ENCODE measurements at places on chromosomes 16 and 17.
A peak's percentile ranks its signal among the peaks of the same experiment; 100 is the strongest.

GRCh38 chr17:76122431-76123190, 18.4 kb downstream of the FOXJ1 start:
- no peak for DNase-seq

DNA sequence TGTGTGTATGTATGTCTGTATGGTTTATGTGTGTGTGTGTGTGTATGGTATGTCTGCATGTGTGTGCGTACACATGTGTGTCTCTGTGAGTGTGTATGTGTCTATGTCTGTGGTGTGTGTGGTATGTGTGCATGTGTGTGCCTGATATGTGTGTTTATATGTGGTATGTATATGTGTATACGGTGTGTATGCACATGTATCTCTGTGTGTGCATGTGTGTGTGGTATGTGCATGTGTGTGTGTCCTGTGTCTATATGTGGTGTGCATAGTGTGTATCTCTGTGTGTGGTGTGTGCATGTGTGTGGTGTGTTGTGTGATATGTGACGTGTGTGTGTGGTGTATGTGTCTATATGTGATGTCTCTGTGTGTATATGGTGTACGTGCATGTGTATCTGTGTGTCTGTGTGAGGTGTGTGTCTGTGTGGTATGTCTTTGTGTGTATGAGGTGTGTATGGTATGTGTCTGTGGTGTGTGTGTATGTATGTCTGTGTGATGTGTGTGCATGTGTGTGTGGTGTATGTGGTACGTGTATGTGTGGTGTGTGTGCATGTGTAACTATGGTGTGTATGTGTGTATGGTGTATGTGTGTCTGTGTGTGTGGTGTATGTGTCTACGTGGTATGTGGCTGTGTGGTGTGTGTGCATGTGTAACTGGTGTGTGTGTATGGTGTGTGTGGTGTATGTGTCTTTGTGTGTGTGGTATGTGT, 164.3 kb upstream of the PLCG2 start:
- DNase-seq: no peak

DNA sequence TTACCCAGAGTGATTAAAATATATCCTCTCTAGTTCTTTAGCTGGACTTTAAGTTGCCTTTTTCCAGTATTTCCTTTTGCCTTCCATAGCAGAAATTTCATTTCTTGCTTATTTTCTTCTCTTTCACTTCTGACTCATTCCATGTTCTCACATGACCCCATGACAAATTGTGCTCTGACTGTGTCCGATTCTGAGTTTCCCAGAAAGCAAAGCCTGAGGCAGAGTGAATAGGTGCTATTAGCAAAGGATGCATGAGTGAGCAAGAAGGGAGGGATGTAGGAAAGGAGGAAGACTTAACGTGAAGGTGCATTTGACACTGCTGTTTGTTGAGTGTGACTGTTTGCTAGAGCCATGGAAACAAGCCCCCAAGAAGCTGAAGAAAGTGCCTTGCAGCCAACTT, 82.6 kb upstream of the CNTNAP4 start:
- no peak for DNase-seq

GRCh38 chr16:65202461-65202860, 80.6 kb upstream of the CDH11 start:
- DNase-seq: no peak

- no peak for DNase-seq
Measured at GRCh38 chr16:10870808-10871156, 6.2 kb upstream of the CIITA start.

GRCh38 chr17:17763136-17763535, 73.7 kb downstream of the SREBF1 start:
- DNase-seq: no peak

DNA sequence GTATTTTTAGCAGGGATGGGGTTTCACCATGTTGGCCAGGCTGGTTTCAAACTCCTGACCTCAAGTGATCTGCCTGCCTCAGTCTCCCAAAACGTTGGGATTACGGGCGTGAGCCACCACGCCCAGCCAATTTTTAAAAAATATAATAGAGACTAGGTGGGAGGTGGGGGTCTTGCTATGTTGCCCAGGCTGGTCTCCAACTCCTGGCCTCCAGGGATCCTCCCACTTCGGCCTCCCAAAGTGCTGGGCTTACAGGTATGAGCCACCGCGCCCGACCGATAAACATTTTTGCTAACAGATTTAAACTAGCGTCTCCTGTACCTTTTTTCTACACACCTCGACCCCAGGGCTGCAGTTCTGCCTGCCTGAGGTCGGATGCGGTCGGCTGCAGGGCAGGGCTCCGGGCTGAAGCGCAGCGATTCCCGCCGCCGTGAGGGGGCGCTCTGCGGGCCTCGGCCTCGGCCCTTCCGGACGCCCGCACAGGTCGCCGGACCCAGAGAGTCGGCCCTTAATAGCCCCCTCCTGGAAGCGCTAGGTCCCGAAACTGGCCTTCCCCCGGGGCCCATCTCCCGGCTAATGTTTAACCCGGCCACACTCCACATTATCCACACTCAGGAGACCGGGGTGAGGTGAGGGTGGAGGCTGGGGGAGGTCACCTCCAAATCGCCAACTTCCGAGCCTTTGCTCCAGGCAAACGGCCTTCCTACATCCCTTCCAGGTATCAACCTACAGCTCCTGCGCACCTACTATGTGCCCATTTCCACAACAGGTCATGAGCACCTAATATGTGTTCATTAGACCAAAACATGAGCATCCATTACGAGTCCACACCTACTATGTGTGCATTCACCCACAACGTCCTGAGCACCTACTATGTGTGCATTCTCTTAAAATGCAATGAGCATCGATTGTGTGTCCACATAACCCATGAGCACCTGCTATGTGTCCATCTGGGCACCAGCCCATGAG, 2.0 kb upstream of the GLIS2 start:
- no peak for DNase-seq

DNA sequence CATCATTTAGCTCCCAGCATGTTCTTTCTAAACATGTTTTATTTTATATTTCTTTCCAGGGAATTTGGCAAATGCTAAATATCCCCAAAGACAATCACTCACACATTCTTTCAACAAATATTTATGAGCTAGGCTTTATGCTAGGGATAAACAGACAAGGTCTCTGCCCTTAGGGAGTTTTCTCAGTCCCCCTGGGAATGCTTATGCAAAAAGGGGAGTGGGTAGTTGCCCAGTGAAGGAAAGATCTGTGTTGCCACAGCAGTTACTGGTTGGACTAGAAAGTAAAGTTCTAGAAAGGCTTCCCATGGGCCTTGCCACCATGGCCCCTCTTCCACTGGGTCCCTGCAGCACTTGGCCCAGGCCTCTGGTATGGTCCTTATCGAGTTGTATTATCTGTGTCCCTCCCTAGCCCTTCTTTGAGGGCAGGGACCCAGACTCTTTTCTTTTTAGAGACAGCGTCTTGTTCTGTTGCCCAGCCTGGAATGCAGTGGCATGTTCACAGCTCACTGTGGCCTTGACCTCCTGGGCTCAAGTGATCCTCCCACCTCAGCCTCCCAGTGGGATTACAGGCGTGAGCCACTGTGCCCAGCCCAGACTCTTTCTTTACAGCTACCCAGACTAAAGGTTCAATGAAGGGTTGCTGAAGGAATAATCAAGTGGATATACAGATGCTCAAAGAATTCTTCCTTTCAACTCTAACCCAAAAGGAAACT, 78.0 kb downstream of the YPEL2 start:
- DNase-seq: no peak

DNA sequence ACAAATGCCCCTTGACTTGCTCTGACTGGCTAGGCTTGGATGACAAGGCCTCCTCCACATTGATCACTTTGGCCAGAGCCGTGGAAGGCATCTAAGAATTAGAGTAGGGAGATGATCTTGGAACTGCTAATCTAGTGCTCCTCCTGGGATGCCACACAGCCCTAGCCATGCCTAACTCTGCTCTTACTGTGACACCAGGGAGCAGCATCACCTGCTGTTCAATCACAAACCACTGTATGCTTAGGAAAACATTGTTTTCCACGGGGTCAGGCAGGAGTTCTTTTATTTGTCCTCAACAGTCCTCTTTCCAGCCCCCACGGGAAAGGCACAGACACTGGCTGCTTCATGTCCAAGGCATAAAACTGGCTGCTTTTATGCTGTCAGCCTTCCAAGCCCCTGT, 46.3 kb downstream of the C16orf78 start:
- no peak for DNase-seq

DNA sequence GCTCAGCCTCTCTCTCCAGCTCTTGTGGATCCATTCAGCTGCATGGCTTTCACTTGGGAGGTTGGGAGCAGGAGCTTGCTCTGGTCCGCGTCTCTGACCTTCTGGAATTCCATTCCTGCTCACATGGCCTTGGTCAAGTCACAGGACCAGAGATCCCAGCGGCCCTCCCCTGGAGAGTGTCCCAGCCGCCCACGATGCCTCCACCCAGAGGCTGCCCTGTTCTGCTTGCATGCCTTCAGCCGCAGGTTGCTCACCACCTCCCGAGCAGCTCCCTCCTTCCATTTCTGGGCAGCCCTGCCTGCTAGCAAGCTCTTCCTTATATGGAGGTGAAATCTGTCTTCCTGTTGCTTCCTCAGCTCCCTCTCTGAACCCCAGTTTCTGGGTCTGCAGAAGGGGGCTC, 32.6 kb downstream of the RAI1 start:
- DNase-seq: no peak

GRCh38 chr16:72371307-72372086, 199.5 kb upstream of the PMFBP1 start:
- DNase-seq: no peak

DNA sequence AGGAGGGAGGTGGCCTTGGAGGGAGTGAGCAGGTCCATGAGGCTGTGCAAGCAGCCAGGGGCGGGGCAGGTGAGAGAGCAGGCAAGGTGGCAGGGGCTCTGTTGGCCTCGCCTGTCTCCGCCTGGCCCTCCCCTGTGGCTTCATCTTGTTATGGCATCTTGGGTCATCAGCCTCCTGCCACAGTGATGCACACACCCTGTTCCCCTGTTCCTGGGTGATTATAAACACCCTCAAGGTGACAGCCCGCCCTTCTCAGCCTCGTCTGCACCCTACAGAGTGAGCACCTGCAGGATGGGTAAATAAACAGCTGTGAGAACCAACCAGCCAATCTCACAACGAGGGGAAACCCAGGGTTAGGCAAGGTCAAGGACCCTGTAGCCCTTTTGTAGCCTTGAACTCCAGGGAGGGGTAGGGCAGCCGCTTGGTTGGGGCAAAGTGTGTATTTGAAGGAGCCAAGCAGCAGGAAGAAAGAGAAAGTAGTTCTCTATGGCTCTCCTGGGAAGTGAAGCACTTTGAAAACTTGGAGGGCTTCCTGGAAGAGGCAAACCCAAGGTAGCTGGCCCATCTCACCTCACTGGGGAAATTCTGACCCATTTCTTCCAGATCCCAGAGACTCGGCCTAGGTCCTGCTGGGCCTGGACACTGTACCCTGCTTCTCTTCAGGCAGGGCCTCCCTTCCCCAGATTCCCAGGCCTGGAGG, 60.6 kb downstream of the NT5M start:
- peak; percentile 58 for DNase-seq

GRCh38 chr17:44653384-44653783, 2.9 kb upstream of the MEIOC start:
- no peak for DNase-seq

- DNase-seq: no peak
Measured at GRCh38 chr17:72338847-72339790, 218.3 kb downstream of the SOX9 start.

- no peak for DNase-seq
Measured at GRCh38 chr17:47009759-47010594, 30.9 kb upstream of the RPRML start.

- DNase-seq: no peak
Measured at GRCh38 chr16:1097800-1098199, 1.8 kb upstream of the C1QTNF8 start.

DNA sequence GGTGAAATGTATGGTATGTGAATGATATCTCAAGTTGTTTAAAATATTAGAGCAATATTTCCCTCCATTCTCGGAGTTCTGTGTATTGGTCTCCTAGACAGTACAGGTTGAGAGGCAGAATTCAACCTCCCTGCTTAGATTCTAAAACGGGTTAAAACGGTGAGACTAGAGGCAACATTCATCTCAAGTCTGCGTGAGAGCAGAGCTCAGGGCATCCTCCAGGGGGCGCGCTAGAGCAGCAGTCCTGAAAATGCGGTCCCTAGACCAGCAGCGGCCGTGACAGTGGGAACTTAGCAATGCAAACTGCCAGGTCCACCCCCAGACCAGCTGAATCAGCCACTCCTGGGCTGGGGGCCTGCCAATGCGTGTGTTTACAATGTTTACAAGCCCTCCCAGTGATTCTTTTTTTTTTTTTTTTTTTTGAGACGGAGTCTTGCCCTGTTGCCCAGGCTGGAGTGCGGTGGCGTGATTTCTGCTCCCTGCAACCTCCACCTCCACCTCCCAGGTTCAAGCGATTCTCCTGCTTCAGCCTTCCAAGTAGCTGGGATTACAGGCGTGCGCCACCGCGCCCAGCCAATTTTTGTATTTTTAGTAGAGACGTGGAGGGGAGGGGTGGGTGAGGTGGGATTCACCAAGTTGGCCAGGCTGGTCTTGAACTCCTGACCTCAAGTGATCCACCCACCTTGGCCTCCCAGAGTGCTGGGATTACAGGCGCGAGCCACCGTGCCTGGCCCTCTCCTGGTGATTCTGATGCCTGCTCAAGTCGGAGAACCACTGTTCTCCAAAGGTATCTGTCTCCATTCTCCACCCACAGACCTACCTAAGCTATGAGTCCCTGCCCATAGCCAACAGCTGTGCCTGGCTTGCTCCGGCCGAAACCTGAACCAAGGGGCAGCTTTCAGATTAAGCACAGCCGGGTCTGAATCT, 24.2 kb downstream of the KLHL36 start:
- DNase-seq: peak; percentile 79

All from CD4-positive, alpha-beta T cell treated with Interleukin-4 for 1 hour (primary cell).